Breast epithelium (tissue), 4 donors: ENCODE measurements at places on chromosomes 7 and 10. TPM values are rescaled to one million over a fixed set of nuclear protein-coding genes. Genes with fewer than 3 reads are reported as not detected.

- no peak for DNase-seq
Measured at GRCh38 chr10:113474752-113475151, 78.1 kb upstream of the HABP2 start.

GRCh38 chr10:56496186-56496486 is 135.1 kb upstream of the ZWINT start:
- no peak for DNase-seq

DNA sequence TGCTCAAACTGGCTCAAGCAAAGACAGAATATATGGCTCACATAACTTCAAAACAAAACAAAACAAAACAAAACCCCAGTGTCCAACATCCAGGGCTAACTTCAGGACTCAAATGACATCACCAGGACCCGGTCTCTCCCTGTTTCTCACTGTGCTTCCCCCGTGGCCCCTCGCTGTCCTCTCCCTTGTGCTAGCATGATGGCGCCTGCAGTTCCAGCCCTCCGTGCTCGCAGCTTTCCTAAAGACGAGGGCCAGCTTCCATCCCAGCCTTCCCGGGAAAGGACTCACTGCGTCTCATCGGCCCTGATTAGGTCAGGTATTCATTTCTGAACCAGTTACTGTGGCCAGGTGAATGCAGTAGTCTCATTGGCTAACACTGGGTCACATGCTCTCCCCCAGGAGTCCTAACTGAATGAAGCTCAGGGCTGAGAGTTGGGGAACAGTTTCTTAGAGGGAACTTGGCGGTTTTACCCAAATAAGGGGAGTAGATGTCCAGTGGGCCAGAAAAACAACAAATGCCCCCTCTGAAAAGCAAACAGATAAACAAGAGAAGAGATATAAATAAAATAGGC is 33.0 kb upstream of the CTBP2 start:
- DNase-seq = no peak

DNA sequence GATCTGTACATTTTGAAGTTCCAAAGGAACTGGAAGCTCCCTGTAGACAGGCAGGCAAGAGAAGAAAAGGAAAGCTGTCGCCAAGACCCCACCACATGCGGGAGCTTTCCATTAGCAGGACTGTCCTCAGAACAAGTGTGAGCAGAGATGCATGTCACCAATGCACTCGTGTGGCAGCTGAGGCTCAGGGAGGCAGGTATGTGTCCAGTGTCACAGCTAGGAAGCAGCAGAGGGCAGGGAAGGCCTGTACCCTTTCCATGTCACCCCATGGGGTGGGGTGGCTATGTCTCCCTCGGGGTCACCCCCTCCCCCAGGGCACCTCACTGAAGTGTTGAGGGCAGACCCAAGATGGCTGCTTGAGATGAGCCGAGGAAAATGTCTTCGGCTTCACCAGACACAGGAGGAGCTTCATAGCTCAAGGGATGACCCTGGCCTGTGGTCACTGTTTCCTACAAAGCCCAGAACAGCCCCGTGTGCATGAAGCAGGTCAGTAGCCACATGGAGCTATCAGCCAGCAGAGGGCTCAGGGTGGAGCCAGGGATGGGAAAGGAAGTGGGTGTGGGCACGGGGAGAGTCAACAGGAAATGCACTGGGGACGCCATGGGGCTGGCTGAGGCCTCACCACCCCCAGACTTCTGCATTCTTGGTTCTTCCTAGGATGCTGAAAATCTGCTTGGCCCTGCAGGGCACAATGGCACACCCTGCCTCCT is 96.6 kb downstream of the FAM53B start:
- DNase-seq = no peak

DNA sequence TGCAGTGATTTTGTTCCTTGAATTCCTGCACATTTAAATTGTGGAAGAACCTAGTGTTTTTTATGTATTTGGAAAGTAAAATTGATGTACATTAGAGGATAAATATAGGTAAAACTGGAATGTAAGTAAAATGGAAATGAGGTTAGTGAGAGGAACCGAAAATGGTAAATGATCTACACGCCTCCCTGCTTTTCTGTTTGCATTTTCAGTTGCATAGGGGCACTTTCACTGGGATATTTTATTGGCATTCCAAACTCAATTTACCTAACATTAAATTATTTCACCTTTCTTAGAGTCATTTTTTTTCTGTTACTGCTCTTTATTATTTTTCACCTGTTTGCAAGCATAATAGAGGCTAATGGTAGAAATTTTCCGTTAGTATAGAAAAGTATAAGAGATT is 8.0 kb downstream of the CDK13 start:
- DNase-seq = no peak

- no peak for DNase-seq
Measured at GRCh38 chr7:22660732-22661131, 66.3 kb upstream of the IL6 start.

DNA sequence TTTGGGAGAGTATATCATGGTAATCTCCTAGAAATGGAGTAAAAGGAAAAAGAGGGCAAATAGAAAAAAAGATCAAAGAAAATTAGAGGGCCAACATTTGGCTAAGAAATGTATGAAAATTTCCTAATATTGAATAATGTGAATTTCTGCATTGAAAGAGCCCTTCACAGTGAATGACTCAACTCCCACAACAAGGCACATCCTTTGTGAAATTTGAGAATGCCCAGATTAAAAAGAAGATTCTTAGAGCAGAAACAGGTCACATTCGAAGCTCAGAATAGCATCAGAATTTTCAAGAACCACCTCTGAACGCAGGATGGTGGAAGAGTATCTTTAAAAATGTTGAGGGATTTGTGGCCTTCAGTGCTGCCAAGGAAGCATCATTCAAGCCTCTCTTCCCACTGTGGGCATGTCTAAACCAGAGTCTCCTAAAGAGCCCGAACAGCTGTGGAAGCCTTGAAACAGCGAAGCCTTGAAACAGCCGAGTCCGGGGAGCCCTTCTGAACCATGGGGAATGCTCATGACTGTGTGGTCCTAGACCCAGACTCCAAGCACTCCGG is 43.6 kb downstream of the GUSB start:
- DNase-seq = no peak

DNA sequence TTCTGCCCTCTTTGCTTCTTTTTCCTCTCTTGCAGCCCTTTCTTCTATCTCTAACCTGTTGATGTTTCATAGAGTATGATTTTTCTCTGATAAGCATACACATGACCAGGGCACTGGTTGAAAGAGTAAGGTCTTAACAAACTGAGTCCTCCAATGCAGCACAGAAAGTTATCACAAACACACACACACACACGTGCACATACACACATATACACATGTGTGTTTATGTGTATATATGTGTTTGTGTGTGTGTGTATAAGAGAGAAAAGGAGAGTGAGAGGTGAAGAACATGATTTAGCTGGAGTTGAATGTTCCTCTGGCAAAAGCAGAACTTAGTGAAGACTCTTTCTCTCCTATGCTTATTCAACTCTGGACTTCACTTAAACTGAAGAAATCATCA is 130.0 kb downstream of the KLF6 start:
- no peak for DNase-seq

- no peak for DNase-seq
Measured at GRCh38 chr10:98351831-98352402, 63.1 kb downstream of the PYROXD2 start.

- no peak for DNase-seq
Measured at GRCh38 chr7:122217125-122217524, 73.1 kb upstream of the AASS start.

GRCh38 chr10:26378861-26379294 is 59.3 kb upstream of the APBB1IP start:
- no peak for DNase-seq

GRCh38 chr7:138872576-138872975 is 74.6 kb upstream of the ATP6V0A4 start:
- DNase-seq = no peak

DNA sequence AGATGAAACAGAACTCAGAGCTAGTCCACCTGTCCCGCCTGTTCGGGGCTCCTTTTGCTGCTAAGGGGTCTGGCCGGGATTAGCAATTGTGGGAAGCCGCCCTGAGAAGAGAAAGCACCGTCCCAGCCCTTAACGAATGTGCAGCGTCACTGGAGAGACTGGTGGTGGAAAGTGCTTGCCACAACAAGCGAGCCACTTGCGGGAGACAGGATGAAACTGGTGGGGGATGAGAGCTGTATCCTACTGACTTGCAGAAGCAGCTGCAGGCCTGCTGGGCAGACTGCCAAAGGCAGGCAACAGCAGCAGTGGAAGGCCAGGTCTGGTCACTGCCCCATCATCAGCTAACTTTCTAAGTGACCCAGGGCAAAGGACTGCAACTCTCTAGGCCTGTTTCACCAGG is 95.4 kb downstream of the FAM53B start:
- no peak for DNase-seq

- no peak for DNase-seq
Measured at GRCh38 chr7:47488201-47488968, 93.5 kb downstream of the TNS3 start.

DNA sequence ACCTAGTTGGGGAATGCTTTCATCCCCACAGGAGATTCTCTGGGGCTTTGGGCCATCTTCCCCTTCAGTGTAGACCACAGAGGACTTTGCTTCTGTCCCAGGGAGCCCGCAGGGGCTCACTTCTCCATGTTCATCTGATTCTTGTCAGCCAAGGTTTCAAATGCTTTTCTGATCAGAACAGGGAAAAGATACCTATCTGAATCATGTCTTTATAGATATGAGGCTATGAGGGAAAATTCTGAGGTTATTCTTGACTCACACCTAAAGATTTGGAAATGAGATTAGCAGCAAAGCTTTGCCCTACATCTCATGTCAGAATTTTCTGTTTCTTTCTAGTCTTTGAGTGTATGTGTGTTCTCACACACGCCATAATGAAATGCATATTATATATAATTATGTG is 53.3 kb downstream of the FIGNL1 start:
- DNase-seq = no peak

- DNase-seq = no peak
Measured at GRCh38 chr10:47409866-47410256, 25.8 kb upstream of the ZNF488 start.

The DGKI gene
- total RNA-seq = 2.9 TPM

The MMP21 gene
- 0.59 TPM for total RNA-seq
